ENCODE measurements at places on chromosomes 13 and 19.

- no peak for DNase-seq
Observed at GRCh38 chr19:7385062-7385461, 36.3 kb downstream of the ARHGEF18 start.

GRCh38 chr19:5152013-5152763 lies 183.3 kb downstream of the KDM4B start:
- DNase-seq = no peak

- no peak for DNase-seq
Observed at GRCh38 chr13:39249982-39250381, 211.7 kb downstream of the NHLRC3 start.

DNA sequence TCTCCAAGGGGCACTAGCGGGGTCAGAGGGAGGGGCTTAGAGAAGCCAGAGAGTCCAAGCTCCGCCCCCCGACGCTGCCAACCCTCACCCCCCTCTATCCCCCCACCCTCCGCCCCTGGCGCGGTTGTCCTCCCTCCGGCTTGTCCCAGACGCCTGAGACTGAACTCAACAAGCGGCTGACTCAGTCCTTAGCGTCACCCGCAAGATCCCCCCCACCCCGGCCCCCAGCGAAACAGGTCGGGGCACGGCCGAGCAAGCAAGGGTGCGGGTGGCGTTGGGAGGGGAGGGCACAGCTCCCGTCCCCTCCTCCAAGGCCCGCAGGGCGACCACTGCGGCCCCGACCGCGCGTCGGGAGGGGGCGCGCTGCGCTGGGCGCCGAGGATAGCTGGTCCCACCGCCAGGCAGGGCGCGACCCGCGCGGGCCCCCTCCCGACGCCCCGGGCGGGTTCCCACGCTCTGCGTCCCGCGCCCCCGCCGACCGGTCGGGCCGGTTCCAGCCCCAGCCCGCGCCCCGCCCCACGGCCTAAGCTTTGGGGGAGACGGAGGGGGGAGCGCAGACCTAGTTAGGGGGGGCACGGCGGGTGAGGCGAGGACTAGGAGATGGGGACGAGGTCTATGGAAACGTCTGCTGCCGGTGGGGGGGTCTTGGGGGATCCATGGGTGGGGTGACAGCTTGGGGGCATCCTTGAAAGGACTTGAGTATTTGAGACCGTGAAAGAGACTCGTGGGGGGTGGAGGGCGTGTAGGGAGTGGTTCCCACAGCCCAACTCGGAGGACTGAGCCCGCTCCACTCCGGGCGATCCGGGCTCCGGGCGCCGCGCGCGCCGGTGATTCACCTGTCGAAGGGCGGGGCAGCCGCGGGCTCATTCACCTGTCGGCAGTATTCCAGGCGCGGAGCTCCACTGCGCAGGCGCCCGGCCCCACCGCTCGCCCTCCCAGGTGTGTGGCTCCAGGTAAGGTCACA lies 5.1 kb downstream of the NOTCH3 start:
- no peak for DNase-seq

GRCh38 chr13:37010424-37010823 lies 9.8 kb downstream of the EXOSC8 start:
- DNase-seq = no peak

- DNase-seq = no peak
Observed at GRCh38 chr13:38979891-38980749, 10.5 kb downstream of the STOML3 start.

DNA sequence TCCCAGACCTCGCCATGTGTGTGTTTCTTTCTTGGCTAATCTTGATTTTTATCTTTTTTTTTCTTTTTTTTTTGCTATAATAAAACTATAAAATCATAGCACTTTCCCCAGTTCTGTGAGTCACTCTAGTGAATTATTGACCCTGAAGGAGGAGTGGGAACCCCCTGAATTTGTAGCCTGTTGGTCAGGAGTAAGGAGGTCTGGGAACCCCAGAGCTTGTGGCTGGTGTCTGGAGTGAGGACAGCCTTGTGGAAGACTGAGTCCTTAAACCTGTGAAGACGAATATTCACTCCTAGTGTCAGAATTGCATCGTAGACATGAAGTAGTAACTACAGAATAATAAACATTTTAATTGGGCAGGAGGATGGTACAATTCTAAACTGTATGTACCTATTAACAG lies 7.4 kb downstream of the EID2B start:
- no peak for DNase-seq

- no peak for DNase-seq
Observed at GRCh38 chr19:31392464-31392863, 43.2 kb upstream of the TSHZ3 start.

DNA sequence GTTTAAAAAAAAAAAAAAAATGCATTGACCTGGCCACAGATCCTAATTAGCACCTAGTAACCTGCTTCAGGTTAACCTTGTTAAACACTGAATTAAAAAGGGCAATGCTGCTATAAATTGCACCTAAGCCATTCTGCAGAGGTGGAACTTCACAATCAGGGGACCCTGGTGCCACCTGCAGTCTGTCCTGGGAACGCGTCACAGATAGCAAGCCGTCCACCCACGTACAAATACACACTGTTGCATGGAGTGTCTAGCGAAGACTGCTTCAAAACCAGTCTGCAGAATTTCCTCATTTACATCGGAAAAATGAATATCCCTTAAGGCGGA lies 169.3 kb downstream of the COL4A1 start:
- DNase-seq = peak; percentile 47

GRCh38 chr13:24012648-24013047 lies 115.3 kb upstream of the C1QTNF9B start:
- no peak for DNase-seq

GRCh38 chr19:49624967-49625910 lies 14.7 kb downstream of the RRAS start:
- DNase-seq = no peak

GRCh38 chr13:22589880-22590279 lies 590.9 kb upstream of the SGCG start:
- no peak for DNase-seq
